Ecto neural progenitor cell (in vitro differentiated cells): ENCODE measurements at places on chromosomes 1 and 21.

GRCh38 chr1:112304126-112304525 is 91.9 kb upstream of the CTTNBP2NL start:
- DNase-seq: no peak

- no peak for DNase-seq
These were observed 2.9 kb upstream of the SHCBP1L start for GRCh38 chr1:182955596-182956588.

- no peak for DNase-seq
These were observed 27.7 kb downstream of the DNTTIP2 start for GRCh38 chr1:93851327-93851712.

- DNase-seq: no peak
These were observed 273.7 kb downstream of the BARHL2 start for GRCh38 chr1:90443354-90443753.

- DNase-seq: peak; percentile 77
These were observed at the start of gene ASTN1 for GRCh38 chr1:177164380-177165068. Gene ASTN1, minus strand, starts transcription at chr1:177164712. Its CDS starts 36 bp downstream, at chr1:177164676.

GRCh38 chr1:211135342-211135950 is 1.5 kb upstream of the KCNH1 start:
- no peak for DNase-seq

- no peak for DNase-seq
These were observed 83.6 kb downstream of the CAMTA1 start for GRCh38 chr1:6868660-6869380.

GRCh38 chr1:28518745-28519341 is 13.0 kb downstream of the RCC1 start:
- no peak for DNase-seq

GRCh38 chr1:160097911-160098851 is at the start of gene IGSF8:
Gene IGSF8, minus strand, starts transcription at chr1:160098619. Its CDS starts 147 bp downstream, at chr1:160098472.
- peak; percentile 97 for DNase-seq

GRCh38 chr1:23801338-23801748 is 789 bp upstream of the GALE start:
- DNase-seq: no peak

GRCh38 chr1:33140153-33141149 is 41.4 kb downstream of the TRIM62 start:
- DNase-seq: no peak

- DNase-seq: no peak
These were observed 6.8 kb downstream of the SLC5A9 start for GRCh38 chr1:48229317-48229716.

DNA sequence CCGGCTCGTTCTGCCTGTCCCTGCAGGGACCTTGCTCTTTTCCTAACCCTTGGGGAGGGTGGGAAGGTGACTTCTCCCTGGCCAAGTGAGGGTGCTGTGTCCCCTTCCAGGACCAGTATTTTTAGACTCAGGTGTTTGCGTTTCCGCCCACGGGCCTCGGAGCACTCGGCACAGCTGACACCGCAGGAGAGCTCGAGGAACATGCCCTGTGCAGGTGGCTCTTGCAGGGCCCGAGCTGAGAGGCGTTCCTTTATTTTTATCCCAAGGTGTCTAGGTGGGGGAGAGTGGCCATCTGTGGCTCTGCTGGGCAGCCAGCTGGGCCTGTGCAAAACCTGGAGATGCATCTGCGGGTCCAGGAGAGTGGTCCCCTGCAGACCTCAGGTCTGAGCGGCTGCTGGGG is 16.0 kb downstream of the PLCH2 start:
- DNase-seq: no peak

GRCh38 chr1:43414634-43415223 is 25.0 kb downstream of the SZT2 start:
- DNase-seq: peak; percentile 63

DNA sequence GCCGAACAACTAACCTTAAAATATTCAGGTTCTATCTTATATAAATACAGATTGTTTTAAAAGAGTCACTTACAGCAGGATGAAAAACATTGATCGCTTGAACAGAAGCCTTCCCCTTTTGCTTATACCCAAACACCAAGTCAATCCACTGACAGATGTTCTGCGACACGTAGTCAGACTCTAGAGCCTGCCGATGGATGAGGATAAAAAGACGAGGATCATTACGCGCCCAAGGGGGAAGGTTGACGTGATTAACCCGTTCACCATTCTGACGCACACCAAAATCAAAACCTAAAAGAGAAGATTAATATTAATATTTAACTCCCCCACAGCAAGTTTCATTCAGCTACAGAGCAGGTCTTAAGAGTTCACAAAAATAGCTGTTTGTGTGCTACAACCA is 59.4 kb upstream of the GNG4 start:
- no peak for DNase-seq

DNA sequence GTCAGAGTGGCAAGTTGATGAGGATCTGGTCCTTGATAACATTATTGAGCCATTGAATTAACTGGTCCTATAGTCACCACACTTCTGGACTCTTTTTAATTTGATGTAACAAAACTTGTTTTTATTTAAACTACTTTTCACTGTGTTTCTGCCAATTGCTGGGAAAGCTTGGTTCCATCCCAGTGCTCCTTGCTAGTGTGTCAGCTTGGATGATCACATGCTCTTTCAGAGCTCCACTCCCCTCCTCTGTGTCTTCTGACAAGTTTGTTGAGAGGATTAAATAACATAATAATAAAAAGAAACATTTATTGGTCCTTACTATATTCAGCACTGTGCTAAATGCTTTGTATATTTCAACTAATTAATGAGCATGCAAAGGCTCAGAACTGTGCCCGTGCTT is 448.5 kb upstream of the B3GALT2 start:
- no peak for DNase-seq

- peak; percentile 86 for DNase-seq
These were observed 27.5 kb downstream of the ATP8B2 start for GRCh38 chr1:154352581-154353459.

DNA sequence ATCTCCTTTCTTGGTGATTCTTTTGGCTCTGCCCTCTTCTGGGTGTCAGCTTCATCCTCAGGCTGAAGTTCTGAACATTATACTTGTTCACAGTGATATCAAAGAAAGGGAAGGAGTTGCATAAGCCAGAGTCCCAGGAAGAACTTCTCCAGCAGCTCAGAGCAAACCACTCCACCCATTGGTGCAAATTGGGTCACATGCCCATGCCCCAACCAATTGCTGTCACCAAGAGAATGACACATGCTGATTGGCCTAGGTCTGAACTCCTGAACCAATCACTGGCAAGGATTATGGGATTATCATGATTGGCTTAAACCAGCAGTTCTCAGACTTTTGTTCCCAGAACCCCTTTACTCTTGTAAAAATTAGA is 256.5 kb upstream of the TMEM51 start:
- no peak for DNase-seq

DNA sequence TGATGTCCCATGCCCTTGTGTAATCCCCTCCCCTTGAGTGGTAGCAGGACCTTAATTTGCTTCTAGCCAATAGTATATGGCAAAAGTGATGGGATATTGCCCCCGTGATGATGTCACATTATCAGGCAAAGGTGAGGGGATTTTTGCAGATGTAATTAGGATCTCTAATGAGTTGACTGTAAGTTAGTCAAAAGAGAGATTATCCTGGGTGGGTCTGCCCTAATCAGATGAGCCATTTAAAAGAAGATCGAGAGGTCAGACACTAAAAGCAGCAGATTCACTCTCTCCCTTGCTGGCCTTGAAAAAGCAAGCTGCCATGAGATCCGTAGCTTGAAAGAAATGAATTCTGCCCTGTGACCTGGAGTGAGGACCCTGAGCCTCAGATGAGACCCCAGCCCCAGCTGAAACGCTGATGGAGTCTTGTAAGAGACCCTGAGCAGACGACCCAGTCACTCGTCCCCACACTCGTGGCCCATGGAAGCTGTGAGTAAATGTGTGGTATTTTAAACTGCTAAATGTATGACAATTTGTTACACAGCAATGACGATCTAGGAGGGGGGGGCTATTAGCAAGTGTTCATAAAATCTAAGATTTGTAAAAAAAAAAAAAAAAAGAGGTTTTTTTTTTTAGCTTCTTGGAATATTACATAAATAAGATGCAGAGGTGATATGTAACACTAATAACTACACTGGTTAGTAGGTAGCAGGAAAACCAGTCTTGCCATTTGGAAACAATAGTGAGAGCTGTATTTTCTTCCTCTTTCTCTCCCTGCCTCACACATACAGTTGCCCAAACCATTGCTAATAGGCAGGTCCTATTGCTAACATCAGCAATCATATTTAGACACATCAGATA is 50.3 kb upstream of the TARBP1 start:
- no peak for DNase-seq

GRCh38 chr1:7644961-7645750 is 125.9 kb upstream of the VAMP3 start:
- DNase-seq: no peak

- no peak for DNase-seq
These were observed 164.3 kb downstream of the GRIK1 start for GRCh38 chr21:29775462-29775861.

DNA sequence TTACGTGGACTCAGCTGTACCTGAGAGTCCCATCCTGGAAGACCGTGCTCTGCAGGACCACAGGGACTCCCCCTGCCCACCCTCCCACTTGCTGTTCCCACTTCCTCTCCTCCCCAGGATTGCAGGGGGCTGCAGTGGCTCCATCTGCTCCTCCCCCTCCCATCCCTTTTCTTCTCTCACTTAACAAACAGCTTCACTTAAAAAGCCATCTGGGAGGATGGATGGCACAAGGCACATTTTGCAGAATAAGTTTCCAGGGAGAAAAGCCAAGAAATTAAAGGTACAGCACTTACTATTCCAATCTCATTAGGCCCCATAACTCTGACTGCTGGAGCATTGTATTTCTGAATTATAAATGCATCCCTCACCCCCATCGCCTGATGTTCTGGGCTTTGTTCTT is 458.7 kb downstream of the PTPRU start:
- no peak for DNase-seq

DNA sequence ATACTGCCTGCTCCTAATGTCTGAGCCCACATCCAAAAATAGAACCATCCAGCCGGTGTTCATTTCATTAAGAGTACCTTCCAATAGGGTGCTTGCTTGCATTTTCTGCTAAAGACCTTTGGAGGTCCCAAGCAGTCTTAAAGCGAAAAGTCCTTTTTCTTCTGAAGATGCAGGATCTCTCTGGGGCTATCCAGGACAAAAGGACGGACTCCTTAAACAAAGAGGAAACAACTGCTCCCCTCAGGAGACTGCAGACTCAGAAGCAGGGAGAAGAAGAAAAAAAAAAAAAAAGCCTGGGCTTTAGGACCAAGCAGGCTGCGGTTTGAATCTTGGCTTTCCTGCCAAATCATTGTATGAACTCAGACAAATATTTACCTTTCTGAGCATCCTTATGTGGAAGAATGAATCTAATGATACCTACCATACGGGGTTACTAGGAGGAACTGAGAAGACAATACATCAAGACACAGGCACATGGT is 204.0 kb downstream of the PLPP3 start:
- DNase-seq: no peak

DNA sequence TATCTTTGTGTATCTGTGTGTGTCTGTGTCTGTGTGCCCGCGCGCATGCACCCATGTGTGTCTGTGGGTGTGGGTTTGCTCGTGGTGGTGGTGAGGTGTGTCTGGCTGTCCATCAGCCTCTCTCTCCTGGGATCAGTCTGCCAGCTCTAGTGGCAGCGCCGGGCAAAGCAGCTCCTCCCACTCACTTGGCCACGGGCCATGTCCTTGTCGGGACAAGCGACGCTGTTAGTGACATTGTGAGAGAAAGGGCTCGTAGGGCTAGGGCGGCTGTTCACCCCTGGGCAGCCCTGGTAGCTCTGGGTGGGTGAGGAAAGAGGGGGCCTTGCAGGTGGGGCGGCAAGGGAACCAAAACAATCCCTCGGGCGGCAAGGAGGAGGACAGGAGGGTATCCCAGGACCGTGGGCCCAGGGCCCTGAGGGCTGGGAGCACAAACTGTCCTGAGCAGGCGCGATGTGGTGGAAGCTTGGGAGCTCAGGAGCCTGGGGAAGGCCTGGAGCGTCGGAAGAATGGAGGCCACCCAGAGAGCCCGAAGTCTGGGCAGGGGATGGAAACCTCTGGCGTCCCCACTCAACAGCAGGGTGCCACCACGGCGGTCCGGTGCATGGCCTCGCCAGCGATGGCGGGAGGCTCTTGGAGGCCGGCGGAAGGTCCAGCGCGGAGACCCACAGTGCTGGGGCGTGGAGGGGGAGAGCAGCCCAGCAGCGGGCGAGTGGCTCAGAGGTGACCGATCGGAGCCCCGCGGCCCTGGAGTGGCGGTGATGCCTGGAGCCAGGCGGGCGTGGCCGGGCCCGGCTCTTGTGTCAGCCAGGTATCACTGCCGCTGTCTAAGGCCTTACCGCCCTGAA is 140.5 kb downstream of the LIPI start:
- peak; percentile 35 for DNase-seq
